Psoas muscle (tissue), 8 donors: ENCODE measurements at places on chromosomes 7 and 10. TPM values are rescaled to one million over a fixed set of nuclear protein-coding genes. Genes with fewer than 3 reads are reported as not detected.

The ARHGEF35 gene
- 0.16 TPM for total RNA-seq

The P4HA1 gene
- total RNA-seq, result 58.3 TPM

DNA sequence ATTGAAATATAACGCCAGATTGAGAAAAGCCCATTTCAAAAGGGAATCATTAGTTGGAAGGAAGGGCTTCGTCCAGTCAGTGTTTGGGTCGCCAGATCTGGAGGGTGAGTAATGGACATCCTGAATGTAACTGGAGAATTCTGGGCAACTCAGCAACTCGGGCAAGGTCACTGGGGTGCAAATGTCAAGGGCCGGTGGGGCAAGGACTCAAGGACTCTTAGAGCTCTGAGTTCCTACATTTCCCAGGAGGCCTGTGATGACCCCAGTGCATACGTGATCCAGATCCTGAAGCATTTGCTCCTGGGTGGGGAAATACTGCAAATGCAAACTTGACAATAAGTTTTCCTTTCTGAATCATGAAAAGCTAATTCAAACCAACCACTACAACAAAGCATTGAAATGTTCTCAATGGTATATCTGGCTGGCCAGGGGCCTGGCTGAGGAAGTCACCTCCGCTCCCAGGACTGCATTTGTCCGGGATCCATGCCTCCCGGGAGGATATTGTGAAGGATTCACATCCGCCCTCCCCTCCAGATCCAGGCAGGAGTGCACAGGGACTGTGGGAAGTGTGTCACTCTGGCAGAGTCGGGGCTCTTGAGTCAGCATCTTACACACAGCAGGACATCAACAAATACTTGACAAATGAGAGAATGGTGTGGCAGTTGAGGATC, 164.0 kb downstream of the FANK1 start:
- DNase-seq, result peak; percentile 72

The LIPK gene
- total RNA-seq, result not detected

DNA sequence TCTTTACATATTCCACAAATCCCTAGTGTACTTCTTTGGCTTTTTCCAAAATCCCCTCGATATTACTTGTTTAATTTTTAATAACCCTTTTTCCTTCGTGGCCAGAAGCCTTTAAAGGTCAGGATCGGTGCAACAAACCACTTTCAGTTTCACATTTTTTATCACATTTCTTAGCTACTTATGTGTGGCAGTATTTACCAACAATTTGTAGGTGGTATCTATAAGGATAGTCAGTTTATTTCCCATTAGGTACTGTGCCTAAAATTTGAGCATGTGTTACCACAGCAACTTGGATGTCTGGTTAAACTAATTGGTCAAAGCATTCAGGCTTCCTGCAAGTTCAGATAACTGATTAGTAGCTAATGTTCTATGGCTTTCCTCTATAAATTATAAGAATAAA, 104.9 kb downstream of the CDK14 start:
- DNase-seq, result no peak

DNA sequence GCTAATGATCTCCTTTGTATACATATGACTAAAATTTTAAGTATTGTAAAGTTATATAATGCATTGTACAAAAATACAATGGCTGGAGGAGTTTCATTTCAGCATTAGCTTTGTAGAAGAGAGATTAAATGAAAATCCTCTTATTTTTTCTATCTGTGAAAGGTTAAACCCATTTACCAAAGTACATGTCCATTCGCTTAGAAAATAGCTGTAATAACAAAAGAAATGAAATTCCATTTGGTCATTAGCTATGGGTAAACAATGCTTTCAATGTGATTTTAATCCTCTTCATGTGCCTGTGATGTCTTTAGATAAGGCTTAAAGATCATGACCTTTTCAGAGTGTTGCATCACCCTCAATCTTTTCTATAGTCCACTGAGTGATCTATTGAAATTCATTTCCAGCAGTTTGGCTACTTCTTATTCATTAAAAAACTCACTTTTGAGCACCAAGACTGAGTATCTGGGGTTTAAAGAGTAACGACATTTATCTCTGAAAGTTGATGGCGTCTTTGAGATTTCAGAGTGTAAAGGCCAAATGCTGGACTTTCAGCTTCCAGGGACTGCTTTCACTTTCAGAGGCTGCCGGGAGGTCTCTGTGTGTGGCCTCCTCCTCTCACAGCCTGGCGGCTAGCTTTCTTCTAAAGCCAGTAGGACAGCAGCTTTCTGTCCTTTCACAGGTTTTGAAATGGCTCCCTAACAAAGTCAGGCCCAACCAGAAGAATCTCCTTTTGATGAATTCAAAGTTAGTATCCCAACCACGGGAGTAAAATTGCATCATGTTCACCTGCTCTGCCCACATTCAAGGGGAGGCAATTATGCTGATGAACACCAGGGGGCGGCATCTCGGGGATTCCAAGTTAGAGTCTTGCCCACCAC, 701.4 kb upstream of the COBL start:
- DNase-seq, result no peak

DNA sequence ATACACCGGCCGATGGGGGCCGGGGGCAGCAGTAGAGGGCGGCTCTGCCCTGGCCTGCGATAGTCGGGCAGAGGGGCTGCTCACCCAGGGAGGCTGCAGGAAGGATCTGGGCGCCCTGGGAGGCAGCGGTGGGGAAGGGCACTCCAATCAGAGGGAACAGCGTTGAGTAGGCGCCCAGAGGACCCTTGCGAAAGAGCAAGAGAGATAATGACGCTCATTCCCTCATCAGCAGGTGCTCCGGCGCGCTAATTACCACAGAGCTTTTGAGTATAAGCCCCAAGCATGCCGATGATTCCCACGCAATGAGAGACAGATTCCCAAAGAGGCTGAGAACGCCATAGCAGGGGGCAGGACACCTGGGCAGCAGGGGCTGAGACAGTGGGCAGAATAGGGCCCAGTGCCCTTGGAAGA, 215.3 kb downstream of the MAD1L1 start:
- peak; percentile 7 for DNase-seq

The TAS2R3 gene
- 0.26 TPM for total RNA-seq
